Stimulated activated CD4-positive, alpha-beta T cell treated with anti-CD3 and anti-CD28 coated beads, Interleukin-1b, Interleukin-23, amount 100 ng/mL, for 24 hours (primary cell): ENCODE measurements at places on chromosomes 12 and 14.

- no peak for DNase-seq
These were observed 89.2 kb downstream of the PUS7L start for GRCh38 chr12:43669373-43669772.

DNA sequence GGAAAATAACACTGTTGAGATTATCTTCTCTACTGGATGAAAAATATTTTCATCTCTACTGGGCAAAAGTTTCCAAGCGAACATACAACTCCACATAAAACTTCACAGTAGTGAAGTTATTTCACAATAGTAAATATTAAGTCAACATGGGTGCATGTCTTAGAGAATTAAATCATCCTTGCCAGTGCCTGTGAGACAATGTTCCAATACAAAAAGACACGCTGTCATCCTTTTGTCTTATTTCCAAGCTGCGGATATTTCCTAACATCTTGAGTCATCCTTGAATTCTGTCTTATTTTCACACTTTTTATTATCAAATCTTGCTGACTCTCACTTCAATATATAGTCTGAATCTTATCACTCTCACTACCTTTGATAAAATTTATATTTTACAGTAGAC, 142.9 kb upstream of the KITLG start:
- DNase-seq, result no peak

DNA sequence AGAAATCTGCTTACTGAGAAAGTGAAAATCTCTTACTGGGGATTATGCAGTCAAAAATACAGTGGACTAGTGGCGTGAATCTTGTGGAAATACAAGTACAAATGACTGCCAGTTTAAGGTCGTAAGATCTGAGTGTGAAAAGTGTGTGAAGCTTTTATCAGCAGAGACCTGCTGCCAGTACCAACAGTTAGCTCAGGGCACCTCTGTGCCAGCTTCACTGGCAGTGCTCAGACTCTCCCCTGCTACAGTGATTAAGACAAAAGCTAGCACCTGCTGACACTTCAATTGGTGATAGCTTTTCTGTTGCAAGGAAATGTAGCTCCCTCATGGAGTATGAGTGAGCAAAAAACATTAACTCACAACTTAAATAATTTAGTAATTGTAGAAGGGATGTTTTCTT, 185.1 kb downstream of the ANO6 start:
- DNase-seq, result no peak

- no peak for DNase-seq
These were observed 125.2 kb downstream of the MGST1 start for GRCh38 chr12:16472631-16473030.

GRCh38 chr12:46770501-46771183, 55.2 kb downstream of the SLC38A4 start:
- DNase-seq, result no peak

DNA sequence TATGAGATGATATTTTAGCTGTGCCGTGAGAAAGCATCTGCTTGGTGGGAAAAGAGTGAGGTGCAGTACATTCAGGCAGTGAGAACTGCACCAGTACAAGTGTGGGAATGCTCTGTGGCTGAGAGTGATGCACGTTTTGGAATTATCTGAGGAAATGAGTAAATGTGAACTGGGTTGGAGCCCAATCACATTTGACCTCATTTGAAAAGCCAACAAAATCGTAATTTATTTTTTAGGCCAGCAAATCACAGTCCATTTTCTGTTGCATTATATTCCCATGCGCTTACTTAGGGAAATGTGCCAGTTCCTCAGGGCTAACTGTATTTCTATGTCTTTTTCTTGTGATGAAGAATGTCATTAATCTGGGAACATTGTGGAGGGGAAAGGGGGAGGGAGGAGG, 77.3 kb downstream of the SNAPC1 start:
- DNase-seq, result no peak

- no peak for DNase-seq
These were observed 25.5 kb downstream of the GCH1 start for GRCh38 chr14:54877015-54877702.

DNA sequence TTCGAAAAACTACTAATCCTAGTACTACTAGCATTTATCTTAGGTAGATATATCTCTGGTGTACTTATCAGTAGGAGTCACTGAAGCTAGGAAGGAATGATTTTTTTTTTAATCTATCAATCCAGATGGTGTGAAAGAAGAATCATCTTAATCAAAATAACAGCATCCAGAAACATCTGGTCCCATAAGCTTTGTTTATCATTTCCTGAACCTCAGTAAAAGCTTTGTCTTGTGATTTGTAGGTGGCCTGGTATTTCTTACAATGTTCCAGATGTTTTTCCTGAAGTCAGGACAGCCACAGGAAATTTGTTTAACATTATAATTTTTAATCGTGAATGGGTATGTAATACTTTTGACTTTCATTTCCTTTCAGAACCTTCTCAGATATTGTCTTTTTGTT, 28.0 kb upstream of the LUM start:
- no peak for DNase-seq

GRCh38 chr14:50775357-50775756, 55.6 kb downstream of the NIN start:
- DNase-seq, result no peak

DNA sequence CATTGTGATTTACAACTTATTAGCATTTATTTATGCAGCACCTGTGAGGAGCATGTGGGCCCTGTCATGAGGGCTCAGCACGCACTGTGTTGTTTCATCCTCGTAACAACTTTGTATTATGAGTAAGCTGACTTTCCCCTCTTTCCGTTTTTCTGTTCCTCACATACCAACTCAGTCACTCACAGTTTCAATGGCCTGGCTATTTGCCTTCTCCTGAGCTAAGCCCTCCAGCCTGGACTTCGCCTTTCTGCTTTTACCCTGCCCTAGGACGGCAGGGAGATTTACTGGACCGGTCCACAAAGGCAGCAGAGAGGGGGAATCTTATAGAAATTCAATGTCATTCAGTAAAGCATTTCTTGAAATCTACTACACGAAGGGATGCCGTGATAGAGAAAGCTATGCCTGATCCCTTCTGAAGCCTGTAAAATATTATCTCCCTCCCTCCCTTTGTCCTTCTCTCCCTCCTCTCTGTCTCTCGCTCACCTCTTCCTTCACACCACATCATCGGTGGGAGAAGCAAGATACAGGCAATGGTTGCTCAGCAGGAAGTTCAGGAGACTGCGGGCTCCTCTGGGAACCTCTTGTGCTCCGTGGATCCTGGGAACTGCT, 219.2 kb upstream of the TBX3 start:
- DNase-seq, result no peak

DNA sequence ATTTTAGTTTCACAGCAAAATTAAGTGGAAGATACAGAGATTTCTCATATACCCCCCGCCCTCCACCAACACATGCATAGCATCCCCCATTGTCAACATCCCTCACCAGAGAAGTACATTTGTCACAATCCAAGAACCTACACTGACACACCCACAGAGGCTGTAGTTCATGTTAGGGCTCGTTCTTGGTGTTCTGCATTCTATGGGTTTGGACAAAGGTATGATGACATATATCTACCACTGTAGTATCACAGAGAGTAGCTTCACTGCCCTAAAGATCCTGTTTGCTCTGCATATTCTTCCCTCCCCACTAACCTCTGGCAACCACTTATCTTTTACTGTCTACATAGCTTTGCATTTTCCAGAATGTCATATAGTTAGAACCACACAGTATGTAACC, 444.6 kb upstream of the DCN start:
- no peak for DNase-seq
